Activated naive CD8-positive, alpha-beta T cell treated with anti-CD3 and anti-CD28 coated beads, Interleukin-2, amount 50 U/mL, for 16 hours (primary cell): ENCODE measurements at places on chromosomes 3 and 15.

DNA sequence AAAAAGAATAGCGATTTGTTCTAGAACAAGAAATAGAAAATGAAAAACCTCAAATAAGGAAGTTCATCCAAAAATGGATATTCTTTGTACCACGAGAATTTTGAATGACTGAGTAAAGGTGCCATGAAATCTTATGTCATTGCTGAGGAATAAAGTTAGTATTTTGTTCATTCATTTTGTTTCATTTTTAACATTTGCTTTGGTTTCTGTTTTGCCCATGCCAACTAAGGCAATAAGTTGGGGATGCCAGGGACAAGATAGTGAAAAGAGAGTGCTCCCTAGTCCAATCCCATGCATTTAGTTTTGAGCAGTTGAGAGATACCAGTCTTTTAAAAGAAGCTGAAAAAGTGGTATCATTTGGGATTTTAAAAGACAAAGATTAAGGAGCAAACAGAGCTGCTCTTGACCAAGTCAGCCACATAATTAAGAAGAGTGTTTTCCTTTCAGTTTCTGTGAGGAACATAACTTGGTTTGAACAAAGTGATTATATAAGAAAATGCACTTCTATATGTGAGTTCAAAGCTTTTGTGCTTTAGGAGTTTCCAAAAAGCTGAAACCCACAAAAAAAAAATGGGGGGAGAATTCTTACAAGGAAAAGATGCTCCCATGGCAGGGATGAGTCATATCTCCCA is 201.4 kb downstream of the PLOD2 start:
- DNase-seq: no peak

GRCh38 chr15:91660174-91660649 is 193.3 kb upstream of the SLCO3A1 start:
- DNase-seq: no peak

- DNase-seq: no peak
Observed at GRCh38 chr3:169809230-169809795, 3.4 kb upstream of the LRRIQ4 start.

GRCh38 chr3:136428167-136428566 is 178.0 kb downstream of the PCCB start:
- DNase-seq: no peak

GRCh38 chr3:52471371-52472238 is 16.2 kb downstream of the NISCH start:
- no peak for DNase-seq

DNA sequence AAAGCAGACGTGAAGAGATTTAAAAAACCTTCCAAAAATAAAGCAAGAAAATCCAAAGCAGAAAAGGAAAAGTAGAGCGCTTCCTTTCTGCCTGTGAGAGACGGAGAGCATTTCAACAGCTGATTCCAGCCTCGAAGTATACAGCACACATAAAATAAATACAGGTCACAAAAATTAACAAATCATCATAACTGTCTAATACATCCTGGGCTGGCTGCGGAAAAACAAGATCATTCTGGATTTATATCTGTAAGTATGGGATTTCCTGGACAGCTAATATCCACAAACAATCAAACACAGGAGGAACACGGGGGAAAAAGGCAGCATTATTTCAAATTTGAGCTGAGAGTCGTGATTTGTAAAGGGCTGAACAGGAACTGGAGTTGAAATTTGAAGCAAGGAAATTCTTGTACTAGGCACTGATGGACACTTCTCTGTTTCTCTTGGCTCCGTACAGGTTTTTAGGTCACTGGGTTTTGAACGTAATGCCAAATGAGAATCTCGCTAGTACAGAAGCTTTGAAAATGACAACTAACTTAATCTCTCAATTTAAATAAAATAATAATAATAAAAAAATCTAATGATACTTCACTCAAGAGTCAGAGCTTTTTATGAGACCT is 577.7 kb downstream of the FOXP1 start:
- DNase-seq: no peak

DNA sequence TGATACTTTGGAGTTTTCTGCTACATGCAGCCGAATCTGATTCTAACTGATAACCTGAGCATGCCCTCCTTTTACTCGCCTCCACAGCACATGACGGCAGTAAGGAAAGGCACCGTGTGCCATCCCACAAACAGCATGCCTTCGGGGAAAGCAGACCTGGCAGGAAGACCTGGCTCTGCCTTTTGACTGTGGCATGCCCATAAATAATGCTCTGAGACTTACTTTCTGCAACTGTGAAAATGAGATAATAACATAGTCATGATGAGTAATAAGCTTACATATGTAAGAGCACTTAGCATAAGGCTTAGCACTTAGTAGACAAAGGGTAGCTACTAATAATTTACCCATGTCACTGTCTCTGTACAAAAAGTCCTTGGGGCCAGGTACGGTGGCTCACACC is 32.9 kb downstream of the MTHFS start:
- DNase-seq: no peak

DNA sequence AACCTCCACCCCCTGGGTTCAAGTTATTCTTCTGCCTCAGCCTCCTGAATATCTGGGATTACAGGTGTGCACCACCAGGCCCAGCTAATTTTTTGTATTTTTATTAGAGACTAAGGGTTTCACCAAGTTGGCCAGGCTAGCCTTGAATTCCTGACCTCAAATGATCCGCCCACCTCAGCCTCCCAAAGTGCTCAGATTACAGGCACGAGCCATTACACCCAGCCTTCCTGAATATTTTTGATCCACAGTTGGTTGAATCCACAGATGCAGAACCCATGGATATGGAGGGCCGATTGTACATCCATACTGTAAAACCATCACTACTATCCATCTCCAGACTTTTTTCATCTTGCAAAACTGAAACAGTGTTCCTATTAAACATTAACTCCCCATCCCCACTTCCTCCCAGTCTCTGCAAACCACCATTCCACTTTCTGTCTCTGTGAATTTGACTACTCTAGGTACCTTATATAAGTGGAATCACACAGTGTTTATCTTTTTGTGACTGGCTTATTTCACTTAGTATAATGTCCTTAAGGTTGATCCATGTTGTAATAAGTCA is 8.2 kb upstream of the TMEM62 start:
- no peak for DNase-seq

DNA sequence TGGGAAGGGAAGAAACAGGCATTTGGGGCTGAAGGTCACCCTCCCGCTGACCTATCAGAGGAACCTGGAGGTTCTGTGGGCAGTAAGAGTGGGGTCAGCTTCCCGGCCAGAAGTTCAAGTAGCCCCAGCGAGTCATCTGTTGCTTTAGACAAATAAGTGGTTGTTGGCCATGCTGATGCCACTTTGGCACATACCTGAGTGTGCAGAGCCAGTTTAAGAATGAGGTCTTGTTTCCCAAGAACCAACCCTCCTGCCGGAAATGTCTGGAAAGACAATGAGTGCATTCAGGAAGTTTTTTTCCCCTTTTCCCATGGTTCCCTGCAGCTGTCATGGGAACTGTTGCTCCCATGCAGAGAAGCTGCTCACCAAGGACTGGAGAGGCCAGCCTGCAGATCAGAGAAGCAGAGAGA is 166.7 kb downstream of the ZNF621 start:
- no peak for DNase-seq

DNA sequence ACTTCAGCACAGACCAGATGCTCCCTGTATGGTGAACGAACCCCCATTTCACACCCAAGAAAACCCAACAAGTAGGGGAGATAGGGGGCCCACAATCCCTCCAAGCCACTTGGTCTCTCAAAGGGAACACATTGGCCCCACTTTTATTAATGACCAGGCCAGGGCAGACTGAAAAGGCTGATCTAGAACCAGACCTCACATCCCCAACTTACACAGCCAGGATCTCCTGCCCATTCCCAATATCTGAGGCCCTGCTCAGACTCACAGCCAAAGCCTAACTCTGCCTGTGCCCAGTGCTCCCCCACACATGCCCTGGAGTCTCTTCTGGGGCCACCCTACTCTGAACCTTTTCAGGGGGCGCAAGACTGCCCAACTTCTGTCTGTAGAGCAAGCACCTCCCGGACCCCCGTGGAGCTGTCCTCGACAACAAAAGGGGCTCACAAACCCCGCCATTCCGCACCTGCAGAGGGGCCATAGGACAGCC is 1.8 kb downstream of the PLXNB1 start:
- DNase-seq: no peak

DNA sequence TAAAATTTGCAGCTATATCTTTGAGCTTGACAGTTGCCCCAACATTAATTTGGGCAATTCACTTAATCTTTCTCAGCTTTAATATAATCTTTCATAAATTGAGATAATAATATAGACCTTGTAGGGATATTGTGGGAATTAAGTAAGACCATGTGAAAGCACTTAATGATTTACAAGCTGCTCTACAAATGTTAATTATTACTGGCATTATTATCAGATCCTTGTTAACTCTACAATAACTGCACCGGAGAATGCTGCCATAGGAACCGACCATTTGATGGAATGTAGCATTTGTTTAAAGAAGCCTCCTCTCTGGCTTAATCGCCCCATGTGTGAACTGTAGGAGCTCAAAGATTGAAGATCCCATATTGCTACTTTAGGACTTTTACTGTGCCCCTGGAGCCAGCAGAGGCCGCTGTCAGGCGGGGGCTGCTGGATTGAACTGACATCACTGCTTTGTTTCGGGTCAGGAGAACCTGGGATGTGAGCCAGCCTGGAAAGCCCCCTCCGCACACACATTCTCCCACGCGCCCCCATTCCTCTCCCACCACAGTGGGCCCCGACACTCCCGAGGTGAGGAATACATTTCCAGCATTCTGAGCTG is 154.2 kb upstream of the TNIK start:
- no peak for DNase-seq

DNA sequence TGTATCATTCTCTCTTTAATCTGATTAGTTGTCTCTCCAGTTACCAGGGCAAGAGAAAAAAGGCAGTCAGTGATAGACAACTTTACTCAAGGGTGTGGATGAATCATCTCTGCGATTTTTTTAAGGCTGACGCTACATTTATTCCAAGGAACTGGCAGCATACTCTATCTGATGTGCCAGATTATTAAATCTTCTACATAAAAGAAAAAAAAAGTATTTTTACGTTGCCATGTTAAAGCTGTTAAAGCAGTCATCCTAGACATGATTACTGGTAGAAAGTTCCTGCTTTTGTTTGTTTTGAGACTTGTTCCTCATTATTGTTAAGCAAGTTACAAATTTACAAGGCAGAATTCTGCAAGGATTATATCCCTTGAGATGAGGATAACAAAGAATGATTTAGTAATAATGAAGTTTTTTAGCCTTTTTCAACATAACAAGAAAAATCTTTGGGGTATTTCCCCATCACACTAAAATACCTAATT is 121.7 kb downstream of the CBLB start:
- DNase-seq: no peak

DNA sequence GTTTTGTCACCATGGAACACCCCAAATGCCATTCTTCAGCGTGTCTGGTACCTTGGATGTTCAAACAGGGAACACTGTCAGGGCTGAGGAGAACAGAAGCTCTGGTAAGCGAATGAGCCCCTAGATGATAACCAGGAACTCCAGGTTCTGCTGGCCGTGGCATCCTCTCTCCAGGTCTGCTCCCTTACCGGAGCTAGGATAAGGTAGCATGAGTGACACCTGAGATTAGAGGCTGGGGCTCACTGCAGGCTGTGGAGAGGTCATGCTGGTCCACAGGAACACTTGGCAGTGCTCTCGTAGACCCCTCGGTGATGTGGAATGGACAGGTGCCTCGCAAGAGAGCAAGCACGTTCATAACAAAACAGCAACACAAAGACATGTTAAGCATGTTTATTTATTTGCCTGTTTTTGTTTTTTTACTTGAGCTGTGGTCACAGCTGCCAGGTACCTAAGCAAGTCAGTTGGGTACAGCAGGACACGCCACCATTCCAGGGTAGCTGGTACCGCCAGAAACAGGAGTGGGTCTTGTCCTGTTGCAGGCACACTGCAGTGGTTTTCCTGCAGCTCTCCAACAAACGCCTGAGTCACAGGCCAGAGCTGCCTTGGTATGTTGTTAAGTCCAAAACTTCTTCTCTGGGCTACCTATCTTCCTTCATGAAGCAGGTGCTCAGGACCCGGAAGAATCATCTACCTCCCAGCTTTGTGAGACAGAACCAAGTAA is 4.6 kb downstream of the RBM15B start:
- DNase-seq: no peak

DNA sequence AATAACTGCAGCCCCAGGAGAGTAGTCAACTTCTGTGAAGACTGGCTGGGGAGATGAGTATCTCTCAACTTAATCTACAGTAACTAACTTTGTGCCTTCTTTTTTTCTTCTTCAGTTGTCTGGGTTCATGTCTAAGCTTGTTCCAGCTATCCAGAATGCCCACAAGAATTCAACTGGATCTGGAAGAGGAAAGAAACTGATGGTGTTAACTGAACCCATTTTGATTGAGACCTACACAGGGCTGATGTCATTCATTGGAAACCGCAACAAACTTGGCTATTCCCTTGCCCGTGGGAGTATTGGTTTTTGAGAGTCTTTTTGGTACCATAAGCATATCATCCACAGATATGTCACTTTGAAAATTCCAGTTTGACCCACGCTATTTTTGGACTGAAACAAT is 148.7 kb downstream of the TPRG1 start:
- DNase-seq: no peak

DNA sequence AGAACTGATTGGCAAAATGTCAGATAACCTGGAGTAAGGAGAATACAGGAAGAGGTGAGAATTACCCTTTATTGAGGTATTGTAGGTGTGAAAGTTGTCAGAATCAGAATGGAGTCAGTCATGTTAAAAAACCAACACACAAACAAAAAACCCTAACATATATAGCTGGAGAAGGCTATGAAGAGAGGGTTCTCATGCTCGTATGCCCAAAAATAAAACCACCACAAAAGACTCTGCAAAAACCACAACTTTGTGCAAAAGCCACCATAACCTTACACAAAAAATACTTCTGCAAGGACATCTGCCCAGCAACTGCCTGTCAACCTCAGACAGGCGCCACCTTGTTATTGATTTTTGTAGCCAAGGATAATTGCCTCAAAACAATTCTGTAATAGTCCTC is 136.0 kb downstream of the CD47 start:
- DNase-seq: no peak

DNA sequence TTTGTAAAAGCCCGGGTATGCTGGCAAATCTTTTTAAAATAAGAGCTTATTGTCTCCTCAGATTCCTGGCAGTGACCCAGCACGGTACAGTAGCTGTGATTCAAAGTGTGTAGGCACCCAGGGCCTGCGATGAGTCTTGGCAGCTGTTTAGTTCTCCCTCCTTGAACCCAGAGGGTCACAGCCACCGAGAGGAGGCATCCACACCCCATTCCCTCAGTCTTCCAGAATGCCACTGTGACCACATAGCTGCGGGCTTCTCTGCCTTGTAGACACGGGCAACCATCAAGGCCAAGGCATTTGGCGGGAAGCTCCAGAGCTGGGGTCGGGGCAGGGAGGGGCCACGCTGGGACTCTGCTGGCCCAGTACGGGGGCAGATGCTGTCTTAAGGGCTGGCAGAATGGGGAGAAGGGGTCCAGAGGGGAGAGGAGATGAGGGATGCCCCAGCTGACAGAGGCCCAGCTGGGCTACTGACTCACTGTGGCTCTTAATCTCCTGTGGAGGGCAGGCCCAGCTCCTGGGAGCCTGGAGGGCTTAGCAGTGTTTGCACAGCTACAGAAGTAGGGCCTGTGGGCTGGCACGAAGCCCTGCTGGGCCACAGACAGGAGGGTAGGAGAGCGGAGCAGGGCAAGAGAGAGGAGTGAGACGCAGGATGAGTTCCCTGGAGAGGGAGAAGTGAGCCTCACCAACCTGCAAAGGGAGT is 68.8 kb upstream of the DLG1 start:
- DNase-seq: no peak
